MM.1S (cell line): ENCODE measurements at places on chromosomes 5 and 9.

- DNase-seq: no peak
These were observed 101.9 kb downstream of the NFIB start for GRCh38 chr9:14212077-14212476.

DNA sequence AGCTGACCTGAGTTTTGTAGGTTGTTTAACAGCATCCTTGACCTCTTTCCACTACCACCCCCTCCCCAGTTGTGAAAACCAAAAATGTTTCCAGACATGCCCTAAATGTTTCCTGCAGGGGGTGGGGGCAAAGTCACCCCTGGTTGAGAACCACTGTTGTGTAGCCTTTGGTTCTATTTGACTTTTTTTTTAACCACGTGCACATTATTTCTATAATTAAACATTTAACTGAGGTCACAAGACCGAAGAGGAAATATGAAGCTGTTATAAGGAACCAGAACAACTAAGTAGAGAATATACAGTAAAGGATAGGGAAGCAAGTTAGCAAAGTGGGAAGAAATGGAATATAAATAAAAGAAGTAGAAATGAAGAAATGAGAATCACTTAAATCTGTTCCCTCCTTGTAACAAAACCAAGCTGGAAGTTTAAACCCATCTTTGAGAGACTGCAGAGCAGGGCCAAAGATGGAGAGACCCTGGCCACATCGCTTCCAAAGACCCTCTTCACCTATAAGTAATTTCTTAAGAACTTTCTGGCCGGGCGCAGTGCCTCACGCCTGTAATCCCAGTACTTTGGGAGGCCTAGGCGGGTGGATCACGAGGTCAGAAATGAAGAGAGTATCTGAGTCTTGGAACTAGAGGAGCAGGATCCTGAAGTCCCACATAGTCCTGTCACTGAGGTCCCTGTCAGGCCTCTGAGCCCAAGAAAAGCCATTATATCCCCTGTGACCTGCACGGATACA lies 14.4 kb downstream of the SIT1 start:
- DNase-seq: no peak

DNA sequence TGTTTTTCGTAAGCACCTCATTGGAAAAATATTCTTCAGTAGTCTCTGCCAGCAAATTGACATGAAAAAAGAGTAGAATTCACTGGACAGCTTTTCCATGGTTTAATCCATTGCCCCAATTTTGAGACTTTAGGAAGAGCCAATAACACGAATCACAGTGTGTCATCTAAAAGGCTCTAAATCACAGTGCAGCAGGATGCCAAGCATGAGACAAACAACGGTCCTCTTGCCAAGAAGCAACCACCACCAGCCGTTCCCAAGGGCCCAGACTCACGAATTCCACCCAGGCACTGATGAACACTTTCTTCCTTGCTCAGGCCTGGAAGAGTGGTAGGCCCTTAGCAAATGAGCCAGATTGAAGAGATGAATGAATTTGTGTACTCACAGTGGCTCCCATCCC lies 18.3 kb upstream of the IRX4 start:
- no peak for DNase-seq

DNA sequence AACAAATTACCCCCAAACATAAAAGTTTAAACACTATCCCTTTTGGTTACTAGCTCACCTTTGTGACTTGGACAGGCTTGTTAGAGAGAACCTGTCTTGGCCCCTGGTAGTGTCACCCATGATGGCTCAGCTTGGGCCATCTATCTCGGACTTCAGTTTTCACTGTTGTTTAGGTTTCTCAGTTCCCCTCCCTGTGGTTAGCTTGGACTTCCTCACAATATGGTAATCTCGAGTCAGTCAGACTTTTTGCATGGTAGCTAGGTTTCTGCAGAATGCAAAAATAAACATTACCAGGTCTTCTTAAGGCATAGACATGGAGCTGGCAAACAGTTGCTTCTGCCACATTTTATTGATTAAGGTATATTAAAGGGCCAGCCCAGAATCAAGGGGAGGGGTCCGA lies 324.3 kb upstream of the RORB start:
- DNase-seq: peak; percentile 70

DNA sequence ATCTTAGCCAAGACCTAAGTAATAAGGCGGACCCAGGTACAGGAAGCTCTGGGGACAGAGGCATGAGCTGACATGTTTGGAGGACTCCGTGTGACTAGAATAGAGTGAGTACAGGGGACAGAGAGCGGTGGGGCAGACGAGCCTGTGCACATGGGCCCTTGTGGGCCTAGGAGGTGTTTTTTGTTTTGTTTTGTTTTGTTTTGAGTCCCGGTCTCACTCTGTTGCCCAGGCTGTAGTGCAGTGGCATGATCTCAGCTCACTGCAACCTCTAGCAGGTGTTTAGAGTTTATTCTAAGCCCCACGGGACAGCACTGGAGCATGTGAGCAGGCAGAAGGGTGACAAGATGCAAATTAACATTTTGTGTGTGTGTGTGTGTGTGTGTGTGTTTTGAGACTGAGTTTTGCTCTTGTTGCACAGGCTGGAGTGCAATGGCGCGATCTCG lies 3.1 kb upstream of the EEIG1 start:
- peak; percentile 30 for DNase-seq

GRCh38 chr9:116193636-116194035 lies 40.0 kb downstream of the PAPPA start:
- DNase-seq: no peak

- no peak for DNase-seq
These were observed 92.7 kb downstream of the KIF4B start for GRCh38 chr5:155106221-155106620.

GRCh38 chr9:135482015-135482754 lies 2.6 kb downstream of the PPP1R26 start:
- DNase-seq: no peak
